ENCODE measurements at places on chromosomes 16 and 17.

DNA sequence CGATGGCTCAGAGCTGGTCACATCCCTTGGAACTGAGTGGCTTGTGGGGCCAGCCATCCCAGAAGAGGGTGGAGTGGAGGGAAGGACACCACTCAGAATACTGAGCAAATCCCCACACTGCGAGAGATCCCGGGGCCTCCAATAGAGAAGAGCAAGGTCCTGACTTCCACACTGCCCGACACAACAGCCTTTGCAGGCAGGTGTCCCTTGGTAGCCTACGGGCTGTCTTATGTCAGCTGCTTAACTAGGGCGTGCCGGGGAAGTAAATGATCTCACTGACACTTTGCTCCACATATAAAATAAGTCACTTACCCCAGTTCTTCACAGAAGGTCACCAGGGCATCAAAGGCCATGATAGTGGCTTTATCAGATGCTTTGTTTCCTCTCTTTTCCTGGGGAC, 16.1 kb downstream of the RECQL5 start:
- no peak for DNase-seq

GRCh38 chr16:2343211-2343610, 2.7 kb upstream of the ABCA3 start:
- no peak for DNase-seq

DNA sequence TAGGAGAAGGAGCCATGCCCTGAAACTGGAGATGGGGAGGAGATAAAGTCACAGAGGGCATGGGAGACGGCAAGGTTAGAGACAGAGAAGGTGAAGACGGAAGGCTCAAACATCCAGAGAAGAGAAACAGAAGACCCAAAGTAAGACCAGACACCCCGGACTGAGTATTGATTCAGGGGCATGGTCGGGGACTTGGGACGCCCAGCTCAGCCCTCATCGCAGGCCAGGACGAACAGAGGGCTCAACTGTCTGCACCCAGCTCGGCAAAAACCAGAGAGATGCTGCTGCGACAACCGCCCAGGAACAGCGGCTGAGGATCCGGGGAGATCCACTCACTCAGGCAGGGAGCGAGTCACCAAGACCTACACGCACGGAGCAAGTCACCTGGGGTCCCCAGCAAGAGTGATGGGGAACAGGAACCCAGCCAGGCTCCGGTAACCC, 999 bp downstream of the XYLT1 start:
- DNase-seq = no peak

GRCh38 chr16:14486520-14487303, 143.3 kb downstream of the PARN start:
- no peak for DNase-seq

DNA sequence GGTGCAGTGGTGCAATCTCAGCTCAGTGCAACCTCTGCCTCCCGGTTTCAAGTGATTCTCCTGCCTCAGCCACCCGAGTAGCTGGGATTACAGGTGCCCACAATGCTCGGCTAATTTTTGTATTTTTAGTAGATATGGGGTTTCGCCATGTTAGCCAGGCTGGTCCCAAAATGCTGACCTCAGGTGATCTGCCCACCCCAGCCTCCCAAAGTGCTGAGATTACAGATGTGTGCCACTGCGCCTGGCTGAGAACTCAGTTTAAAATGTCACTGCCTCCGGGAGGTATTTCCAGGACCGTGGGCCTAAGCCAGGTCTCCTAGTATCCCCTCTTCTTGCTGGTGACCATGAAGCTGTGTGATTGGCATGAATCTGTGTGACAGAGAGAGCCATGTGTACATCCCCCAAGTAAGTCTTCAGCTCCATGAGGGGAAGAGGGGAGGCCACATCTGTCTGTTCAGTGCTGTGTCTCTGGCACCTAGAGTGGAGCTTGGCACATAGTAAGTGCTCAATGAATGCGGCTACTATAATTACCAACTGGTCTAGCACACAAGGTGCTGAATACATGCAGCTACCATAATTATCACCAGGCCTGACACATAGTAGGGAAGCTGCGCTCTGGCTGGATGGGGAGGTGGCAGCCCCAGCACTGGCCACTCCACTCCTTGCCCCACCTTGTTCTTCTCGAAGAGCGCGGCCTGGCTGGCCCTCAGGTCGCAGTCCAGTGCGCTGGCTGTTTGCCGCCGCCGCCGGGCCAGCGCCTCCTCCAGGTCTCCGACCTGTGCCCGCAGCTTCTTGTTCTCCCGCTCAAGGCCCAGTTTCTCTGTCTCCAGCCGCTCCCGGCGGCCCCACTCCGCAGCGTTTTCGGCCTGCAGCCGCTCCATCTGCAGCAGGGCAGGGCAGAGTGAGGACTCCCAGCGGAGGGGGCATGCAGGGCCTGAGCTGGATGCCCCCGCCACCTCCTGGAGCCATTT, 18.7 kb downstream of the CCDC102A start:
- no peak for DNase-seq

- no peak for DNase-seq
These were observed 31.3 kb upstream of the MRPS23 start for GRCh38 chr17:57881143-57881542.

- DNase-seq = no peak
These were observed 6.3 kb downstream of the C17orf50 start for GRCh38 chr17:35766903-35767510.

DNA sequence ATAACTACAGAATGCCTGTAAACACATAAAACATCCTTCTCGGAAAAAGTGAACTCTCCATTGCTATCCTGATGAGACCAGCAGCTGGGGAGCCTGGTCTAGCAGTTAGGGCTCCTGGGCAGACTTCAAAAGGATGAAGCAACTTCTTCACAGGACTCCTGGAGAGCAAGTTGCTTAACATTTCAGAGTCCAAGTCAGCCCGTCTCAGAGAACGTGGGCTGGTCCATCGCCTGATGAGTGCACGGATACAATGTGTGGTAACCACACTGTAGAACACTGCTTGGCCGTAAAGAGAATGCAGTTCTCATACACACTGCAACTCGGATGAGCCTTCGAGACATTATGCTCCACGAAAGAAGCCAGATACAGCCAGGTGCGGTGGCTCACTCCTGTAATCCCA, 52.7 kb downstream of the TMEM235 start:
- no peak for DNase-seq

DNA sequence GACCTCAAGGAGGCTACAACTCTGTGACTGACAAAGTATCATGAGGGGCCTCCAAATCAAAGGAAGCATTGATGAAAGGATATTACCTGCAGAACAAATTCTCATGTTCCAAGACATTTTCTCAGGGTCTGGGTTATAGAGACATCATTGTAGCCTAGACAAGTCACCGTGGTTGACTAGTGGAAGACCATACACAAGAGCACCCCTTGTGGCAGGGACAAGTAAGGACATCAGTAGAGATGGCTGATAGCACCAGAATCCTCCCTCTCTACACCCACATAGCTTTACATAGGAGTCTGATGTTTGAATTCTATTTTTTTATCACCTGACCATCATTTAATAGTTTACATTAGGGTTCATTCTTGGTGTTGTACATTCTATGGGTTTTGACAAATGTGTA, 32.5 kb upstream of the CDH8 start:
- DNase-seq = no peak

DNA sequence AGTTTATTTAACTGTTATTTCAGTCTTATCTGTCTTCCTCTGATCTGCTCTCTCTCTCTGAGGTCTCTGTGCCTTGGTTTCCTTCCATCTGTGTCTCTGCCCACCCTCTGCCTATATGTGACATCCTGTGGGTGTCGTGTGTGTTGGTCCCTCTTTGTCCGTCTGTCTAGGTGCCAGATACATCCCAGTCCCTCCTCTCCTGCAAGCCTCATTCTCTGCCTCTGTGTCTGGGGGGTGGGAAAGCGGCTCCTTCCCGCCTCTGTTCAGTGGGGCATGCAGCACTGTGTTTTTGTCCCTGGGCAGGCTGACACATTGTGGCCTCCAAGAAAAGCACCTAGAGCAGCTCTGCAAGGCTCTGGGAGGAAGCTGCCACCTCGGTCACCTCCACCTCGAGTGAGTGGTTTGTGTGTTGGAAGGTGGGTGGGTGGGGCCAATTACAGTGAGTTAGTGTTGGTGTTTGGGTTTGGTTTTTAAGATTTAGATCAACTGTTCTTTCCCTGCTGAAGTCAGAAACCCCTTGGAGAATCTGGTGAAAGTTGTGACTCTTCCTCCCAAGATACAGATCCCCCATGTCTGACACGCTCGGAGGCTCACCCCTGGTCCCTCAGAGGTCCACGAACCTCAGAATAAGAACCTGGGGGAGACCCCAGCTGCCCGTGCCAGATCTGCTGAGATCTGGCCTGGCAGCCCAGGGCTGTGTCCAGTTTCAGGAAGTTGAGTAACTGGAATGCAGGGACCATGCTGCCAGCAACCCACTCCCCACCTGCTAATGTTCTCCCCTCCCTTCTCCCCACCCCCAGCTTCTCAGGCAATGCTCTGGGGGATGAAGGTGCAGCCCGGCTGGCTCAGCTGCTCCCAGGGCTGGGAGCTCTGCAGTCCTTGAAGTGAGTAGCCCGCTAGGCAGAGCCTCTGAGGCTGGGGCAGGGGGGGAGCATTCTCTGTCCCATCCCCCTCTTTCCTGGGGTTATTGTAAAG, 50.9 kb upstream of the CPNE2 start:
- DNase-seq = no peak

DNA sequence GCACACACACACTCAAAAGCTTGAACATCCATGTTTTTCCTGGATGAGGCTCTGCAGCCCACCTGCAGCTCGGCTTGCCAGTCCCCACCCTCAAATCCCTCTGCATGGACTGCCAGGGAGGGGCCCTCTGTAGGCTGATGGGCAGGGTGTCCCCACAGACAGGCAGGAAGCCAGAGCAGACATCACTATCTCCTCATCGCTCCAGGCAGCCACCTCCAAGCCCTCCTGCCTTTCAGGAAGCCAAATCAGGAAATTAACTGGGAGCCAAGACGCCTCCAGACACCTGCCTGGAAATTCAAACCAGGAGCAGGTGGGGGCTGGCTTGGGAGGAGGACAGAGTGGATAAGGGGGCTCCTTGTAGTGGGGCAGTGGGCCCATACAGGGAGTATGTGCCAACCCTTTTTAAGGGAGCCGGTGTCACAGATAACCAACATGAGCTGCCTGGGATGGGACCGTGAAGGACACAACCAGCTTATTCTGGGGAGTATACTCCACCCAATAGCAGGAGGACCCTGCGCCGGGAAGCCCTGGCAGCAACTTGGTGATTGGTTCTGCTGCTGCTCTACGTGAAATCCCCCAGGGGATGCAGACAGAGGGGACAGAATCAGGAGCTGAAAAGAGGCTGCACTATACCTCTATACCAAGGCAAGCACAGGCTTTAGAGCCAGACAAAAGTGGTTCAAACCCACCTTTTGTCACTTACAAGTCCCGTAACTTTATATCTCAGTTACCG, 139.1 kb downstream of the CCT6B start:
- no peak for DNase-seq

GRCh38 chr16:76035689-76036088, 241.5 kb upstream of the CNTNAP4 start:
- DNase-seq = no peak

DNA sequence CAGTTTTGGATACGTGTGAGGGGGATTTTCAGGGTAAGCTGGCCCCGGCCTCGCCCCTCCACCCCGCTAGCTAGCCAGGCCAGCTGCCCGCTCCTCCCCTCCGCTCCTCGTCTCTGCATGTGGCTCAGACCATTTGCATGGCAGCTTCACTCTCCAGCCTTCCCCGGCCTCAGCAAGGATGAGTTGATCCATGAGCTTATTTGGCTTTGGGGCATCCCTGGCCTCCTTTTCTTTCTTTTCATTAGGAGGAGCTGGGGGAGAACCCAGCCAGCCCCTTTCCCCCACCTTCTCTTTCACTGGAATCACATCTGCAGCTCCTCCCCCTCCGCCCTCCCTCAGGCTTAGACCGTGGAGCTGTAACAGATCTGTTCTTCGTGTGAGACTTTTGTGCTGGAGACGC, 30.7 kb downstream of the ELAC2 start:
- no peak for DNase-seq

GRCh38 chr17:47703191-47703591, 9.2 kb downstream of the TBKBP1 start:
- DNase-seq = no peak

GRCh38 chr16:81221731-81222130, 16.8 kb upstream of the BCO1 start:
- no peak for DNase-seq

DNA sequence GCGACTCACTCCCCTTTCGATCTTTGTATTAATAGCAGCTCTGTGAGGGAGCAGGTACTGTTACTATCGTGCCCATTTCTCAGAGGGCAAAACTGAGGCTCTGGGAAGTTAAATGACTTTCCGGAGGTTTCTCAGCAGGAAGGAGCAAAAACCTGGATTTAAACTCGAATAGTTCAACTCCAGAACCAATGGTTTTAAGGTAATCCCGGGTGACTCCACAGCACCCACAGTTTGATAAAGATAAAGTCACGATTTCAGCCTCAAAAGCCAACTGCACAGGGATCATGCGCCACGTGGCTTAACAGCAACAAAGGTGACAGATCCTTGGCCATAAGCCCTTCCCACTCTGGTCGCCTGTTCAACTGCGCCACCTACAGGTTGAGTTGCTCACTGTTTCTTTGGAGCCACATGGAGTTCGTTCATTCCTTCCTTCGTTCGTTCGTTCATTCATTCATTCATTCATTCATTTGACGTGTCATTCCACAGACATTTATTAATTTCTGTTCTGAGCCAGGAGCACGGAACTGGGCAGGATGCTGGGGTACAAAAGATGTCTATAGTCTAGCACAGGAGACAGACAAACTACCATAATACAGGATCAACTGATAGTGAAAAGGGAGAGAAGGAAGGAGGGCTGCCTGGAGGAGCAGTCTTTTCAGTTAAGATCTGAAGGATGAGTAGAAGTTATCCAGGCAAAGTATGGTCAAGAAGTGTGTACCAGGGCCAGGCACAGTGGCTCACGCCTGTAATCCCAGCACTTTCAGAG, 134.8 kb downstream of the HS3ST2 start:
- peak; percentile 7 for DNase-seq

DNA sequence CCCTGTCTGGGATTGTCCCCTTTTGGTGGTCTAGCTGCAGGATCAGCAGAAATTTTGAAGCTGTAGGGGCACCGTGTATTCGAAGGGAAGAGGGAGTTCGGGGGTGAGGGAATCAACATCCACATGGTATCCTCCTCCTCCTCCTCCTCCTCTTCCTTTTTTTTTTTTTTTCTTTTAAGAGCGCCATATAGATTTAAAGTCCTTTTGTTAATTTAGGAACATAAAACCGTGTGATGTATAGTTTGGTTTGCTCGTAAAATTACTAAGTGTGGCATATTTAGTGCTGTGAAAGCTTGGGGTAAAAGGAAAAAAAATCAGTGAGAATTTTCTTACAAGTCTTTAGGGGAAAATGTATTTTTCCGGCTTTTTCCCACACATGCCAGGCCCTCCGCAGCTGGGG, 50.1 kb upstream of the GSE1 start:
- DNase-seq = no peak

DNA sequence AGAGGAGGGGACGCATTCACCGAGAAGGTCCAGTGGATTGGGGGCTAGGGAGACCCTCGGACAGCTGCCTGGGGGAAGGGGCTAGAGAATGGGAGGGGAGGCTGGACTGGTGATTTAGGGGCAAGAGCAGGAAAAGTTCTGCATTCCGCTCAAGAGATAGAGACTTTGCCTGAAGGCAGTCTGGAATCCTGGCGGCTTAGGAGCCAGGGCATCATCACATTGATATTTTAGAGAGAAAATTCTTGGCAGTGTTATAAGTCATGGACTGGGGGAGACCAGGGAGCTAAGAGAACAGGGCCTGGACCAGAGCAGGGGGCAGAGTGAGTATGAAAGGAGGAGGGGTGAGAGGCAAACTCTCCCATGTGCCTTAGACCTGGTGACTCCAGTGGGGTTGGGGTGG, 35.8 kb downstream of the MSI2 start:
- no peak for DNase-seq

- no peak for DNase-seq
These were observed 701 bp upstream of the MRC2 start for GRCh38 chr17:62626719-62627218.

- no peak for DNase-seq
These were observed 38.2 kb upstream of the PHAF1 start for GRCh38 chr16:67071476-67072048.

GRCh38 chr16:47198180-47198575, 54.4 kb upstream of the NETO2 start:
- no peak for DNase-seq

Data from NCI-H187 (cell line).